ENCODE measurements at places on chromosomes 3 and 15.

DNA sequence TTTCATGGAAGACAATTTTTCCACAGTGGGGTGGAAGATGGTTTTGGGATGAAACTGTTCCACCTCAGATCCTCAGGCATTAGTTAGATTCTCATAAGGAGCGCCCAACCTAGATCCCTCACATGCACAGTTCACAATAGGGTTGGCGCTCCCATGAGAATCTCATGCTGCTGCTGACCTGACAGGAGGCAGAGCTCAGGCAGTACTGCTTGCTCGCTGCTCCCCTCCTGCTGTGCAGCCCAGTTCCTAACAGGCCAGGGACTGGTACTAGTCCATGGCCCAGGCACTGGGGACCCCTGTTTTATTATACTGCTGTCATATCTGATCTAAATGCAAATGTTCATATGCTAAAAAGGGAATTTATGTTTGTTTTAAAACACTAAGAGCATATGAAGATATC, 9.8 kb upstream of the GRK7 start:
- no peak for DNase-seq

DNA sequence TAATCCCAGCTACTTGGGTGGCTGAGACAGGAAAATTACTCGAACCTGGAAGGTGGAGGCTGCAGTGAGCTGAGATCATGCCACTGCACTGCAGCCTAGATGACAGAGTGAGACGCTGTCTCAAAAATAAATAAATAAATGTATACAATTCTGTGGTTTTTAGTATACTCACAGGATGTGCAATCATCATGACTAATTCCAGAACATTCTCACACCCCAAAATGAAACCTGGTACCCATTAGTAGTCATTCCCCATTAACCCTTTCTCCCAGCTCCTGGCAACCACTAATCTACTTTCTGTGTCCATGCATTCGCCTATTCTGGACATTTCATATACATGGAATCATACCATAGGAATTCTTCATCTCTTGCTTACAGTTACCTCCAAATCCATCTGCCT, 44.5 kb downstream of the LRRFIP2 start:
- DNase-seq = no peak

DNA sequence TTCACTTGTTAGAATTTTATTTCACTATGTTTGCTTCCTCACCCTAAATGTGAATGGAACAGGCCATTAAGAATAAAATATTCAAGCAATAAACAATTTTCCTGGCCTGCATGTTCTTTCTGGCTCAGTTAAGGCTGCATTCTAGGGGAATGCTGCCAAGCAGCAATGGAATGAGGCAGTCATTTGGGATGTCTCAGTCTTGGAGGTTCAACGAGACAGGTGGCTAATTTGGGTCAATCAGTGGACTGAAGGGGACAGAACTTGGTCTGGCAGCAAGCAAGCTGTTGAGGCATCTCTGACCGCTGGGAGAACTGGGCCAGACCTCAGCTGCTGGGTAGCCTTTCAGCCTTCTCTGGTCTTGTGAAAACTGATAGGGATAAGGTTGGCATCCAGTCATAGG, 241.6 kb downstream of the NLGN1 start:
- DNase-seq = no peak

DNA sequence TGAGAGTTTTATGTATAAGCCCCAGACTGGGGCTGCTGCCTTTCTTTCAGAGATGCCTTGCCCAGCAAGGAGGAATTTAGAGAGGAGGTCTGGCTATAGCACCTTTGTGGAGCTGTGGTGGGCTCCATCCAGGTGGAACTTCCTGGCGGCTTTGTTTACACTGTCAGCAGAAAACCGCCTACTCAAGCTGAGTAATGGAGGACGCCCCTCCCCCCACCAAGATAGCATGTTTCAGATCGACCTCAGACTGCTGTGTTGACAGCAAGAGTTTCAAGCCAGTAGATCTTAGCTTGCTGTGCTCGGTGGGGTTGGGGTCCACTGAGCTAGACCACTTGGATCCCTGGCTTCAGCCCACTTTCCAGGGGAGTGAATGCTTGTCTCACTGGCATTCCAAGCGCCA, 155.6 kb downstream of the STXBP5L start:
- DNase-seq = no peak

DNA sequence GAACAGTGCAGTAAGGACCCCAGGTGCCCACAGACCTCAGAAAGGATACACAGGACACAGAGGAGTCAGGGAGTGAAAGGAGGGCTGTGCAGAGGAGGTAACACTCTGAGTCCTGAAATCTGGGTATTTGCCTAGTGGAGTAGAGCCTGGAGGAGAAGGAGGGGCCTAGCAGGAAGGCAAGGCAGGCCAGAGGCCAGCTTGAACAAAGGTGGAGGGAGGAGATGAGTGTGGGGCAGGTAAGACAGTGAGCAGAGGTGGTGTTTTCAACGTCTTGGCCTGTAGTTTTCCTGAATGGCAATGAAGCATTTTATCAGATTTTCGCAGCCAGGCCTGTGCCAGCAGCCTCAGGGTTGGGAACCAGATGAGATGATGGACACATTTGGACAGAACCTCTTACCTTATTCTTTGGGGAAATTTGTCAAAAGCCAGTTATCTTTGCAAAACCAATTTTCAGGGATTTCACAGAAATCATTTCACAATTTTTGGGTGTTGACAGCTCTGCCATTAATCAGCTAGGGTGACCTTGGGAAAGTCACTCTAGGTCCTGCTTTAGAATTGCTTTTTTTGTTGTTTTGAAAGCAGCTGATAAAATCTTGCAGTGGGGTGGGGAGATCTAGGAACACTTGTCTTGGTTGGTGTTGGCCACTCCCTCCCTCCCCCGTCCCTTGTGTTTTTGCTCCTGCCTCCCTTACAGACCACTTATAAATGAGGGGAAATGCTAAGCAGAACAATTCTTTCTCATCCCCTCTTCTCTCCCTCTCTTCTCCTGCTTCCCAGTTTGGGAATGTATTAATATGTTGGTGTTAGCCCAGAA, 38.4 kb downstream of the SPSB4 start:
- DNase-seq = no peak

GRCh38 chr3:129558081-129558771, 15.3 kb downstream of the H1-8 start:
- no peak for DNase-seq

- DNase-seq = no peak
Observed at GRCh38 chr3:103170651-103171050, 735.8 kb downstream of the ZPLD1 start.

DNA sequence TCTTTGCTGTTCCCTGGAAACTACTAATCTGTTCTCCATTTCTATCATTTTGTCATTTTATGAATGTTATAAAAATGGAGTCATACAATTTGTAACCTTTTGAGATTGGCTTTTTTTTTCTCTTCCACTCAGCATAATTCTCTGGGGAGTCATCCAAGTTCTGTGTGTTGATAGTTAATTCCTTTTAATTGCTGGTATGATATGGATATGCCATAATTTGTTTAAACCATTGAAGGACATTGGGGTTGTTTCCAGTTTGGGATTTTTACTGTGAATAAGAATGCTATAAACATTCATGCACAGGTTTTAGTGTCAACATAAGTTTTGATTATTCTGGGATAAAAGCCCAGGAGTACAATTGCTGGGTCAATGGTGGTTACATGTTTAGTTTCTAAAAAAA, 279.4 kb downstream of the WNT5A start:
- DNase-seq = no peak
